ENCODE measurements at places on chromosomes 7 and 10. TPM values are rescaled to one million over a fixed set of nuclear protein-coding genes. Genes with fewer than 3 reads are reported as not detected.

DNA sequence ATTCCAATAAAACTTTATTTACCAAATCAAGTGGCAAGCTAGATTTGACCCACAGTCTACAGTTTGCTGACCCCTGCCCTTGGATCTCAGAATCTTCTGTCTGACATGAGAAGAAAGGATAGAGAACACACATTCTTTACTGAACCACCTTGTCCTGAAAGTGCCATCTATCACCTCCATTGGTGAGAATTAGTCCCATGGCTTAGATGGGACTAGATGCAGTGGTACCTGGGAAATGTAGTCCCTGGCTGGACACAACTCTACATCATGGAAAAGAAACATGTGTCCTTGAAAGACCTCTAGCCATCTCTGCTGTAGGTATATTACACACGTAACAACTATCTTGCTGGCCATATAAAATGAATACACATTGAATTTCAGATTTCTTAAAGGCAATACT is 336.2 kb downstream of the LHFPL3 start:
- DNase-seq: no peak

GRCh38 chr10:11164551-11164802 is 146.8 kb downstream of the CELF2 start:
- DNase-seq: no peak

DNA sequence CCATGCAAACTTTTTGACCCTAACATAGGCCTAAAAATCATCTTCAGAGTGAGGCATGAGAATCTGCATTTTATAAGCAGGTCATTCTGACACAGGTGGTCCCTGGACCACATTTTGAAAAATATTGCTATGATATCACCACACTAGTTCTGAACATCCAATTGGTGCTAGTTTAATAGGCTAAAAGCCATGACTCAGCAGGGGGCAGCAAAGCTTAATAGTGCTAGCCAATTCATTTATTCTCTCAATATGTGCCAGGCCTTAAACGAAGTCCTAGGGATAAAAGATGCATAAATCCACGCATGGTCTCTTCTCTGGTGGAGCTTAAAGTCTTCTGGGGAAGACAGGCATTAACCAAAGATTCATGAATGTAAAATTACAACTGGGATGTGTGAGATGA is 10.2 kb upstream of the SLC25A28 start:
- DNase-seq: peak; percentile 12

The PDE6C gene
- 0.55 TPM for polyA plus RNA-seq

The SFMBT2 gene
- polyA plus RNA-seq: 3.5 TPM

Measured in large intestine (tissue), 12 donors.